ENCODE measurements at places on chromosomes 2 and 18. TPM values are rescaled to one million over a fixed set of nuclear protein-coding genes. Genes with fewer than 3 reads are reported as not detected.

SRD5A2 gene
- not detected for total RNA-seq

TLX2 gene
- 2.9 TPM for total RNA-seq

LBX2 gene
- 2.8 TPM for total RNA-seq

NYAP2 gene
- 1.00 TPM for total RNA-seq

SP140L gene
- total RNA-seq = 6.6 TPM

ITGA4 gene
- 0.90 TPM for total RNA-seq

ADAM23 gene
- 20.2 TPM for total RNA-seq

HIBCH gene
- 28.8 TPM for total RNA-seq

ARHGAP28 gene
- total RNA-seq = 17.6 TPM

ITGA6 gene
- total RNA-seq = 26.1 TPM

KCNK3 gene
- total RNA-seq = 7.7 TPM

AFF3 gene
- 29.2 TPM for total RNA-seq

LYPD6 gene
- total RNA-seq = 16.4 TPM

TUBB8B gene
- not detected for total RNA-seq

PRSS56 gene
- total RNA-seq = not detected

TMEM237 gene
- total RNA-seq = 43.2 TPM

KIAA2012 gene
- 1.3 TPM for total RNA-seq

IL36G gene
- not detected for total RNA-seq

STON1 gene
- total RNA-seq = 15.7 TPM

DLX1 gene
- total RNA-seq = 10.0 TPM
